ENCODE measurements at places on chromosomes 6 and 20.

- no peak for DNase-seq
Measured at GRCh38 chr6:137342607-137343190, 123.5 kb upstream of the IFNGR1 start.

DNA sequence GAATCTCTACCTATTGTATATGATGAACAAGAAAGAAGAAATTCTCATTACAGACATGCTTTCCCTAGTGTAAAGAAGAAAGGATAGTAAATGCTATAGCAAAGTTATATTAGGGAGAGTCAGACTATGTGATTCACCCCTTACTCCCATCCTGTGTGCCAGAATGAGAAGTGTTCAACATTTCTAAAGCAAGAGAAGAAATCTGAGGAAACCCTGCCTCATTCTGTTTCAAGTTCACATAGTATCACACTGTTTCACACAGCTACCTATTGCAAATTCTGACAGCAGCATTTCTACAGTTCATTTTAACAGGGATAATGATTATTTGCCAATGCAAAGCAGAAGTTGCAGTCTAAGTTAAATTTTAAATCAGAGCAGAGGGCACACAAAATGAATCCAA lies 267.2 kb upstream of the TCF21 start:
- DNase-seq = no peak

DNA sequence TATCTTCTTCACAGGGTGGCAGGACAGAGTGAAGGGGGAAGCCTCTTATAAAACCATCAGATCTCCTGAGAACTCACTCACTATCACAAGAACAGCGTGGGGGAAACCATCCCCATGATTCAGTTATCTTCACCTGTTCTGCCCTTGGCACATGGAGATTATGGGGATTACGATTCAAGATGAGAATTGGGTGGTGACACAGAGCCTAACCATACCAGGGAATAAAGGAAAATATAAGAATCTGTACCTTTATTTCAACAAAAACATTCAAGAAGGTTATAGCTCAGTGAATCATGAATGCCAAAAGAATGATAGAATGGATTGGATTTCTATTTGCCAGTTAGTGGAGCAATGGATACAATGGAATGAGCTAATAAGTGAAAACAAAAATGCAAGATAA lies 214.4 kb downstream of the PTPRK start:
- DNase-seq = no peak

- no peak for DNase-seq
Measured at GRCh38 chr6:49951926-49952325, 12.0 kb downstream of the DEFB114 start.

DNA sequence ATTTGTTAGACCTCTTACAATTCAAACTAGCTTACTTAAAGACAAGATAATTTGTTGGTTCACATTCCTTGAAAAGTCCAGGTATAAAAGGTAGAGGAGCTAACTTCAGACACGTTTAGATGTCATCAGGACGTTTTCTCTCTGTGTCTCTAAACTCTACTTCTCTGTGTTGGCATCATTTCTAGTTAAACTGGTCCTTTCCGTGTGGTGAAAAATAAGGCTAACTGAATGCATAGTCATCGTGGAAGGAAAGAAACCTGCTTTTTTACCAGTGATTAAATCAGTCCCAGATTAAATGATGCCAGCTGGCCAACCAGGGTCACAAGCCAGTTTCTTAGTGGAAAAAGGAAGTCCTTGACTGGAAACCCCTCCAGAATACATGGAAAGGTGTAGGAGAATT lies 168.4 kb upstream of the AHI1 start:
- no peak for DNase-seq

- peak; percentile 21 for DNase-seq
Measured at GRCh38 chr6:148460876-148461646, 118.4 kb downstream of the SASH1 start.

GRCh38 chr6:155645325-155645724 lies 189.7 kb upstream of the NOX3 start:
- DNase-seq = no peak

GRCh38 chr6:120918137-120918536 lies 416.1 kb downstream of the TBC1D32 start:
- DNase-seq = no peak

DNA sequence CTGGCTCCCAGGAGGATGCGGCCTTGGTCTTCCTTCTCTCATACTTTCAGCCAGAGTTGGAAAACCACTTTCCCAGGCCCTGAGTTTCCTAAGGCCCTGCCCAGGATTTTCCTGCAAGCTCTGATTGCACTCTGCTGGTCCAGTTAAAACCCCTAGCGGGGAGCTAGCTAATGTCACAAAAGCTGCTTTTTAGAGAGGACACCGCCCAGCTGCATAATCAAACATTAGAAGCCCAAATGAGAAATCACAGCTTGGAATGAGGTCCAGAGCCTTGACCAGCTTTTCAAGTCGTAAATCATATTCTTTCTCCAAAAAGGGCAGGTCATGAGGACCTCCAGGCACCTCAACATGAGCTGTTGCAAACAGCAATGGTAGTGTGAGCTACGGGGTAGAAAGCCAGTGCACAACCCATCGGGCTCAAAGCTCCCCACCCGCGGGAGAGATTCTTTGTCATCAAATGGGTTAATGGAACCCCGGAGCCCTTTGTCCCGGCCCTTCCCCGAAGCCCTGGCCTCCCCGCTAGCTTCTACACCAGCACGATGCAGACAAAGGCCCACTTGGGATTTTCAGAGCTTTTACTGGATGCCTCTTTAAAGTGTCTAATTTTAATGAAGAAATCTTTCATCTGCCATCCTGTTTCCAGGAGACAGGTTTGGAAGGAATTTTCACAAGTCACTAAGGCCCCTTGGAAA lies 134.0 kb downstream of the SCML4 start:
- DNase-seq = no peak

- DNase-seq = peak; percentile 28
Measured at GRCh38 chr6:64074981-64075380, 439.4 kb downstream of the PHF3 start.

- no peak for DNase-seq
Measured at GRCh38 chr6:30493643-30494250, 4.4 kb downstream of the HLA-E start.

DNA sequence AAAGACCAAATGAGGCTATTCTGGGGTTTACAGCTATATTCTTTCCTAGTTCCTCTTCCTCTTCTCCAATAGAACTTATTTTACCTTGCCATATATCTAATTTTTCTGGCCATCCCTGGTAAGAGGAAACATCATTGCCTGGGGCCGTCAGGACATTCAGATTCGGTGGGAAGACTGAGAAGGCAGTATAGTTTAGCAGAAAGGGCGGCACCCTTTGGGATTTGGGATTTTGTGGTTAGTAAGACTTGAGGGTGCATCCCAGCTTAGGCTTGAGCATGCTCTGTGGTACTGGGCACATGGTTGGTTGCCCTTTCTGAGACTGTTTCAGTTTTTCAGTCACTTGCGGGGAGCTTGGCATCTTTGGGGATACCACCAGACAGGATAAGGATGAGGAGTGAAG lies 21.1 kb downstream of the SCUBE3 start:
- no peak for DNase-seq

GRCh38 chr20:45589725-45590124 lies 10.6 kb upstream of the WFDC8 start:
- no peak for DNase-seq

GRCh38 chr6:44926556-44926955 lies 401.6 kb upstream of the RUNX2 start:
- DNase-seq = no peak

DNA sequence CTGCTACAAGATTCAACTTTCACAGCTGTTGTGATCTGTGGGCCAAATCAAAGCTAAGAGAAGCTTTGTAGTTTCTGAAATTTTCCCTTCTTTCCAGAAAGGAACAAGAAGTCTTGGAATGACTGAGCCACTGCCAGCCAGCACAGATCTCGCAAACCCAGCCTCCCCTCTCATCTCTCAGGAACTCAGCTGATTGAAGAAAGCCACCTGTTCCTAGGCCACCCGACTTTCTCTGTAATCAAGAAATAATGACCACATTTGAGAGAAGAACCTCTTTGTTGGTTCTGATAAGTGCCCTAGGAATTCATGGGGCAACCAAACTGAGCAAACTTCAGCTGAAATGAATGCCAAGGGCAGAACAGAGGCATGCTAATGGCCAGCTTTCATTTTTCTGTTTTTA lies 61.7 kb downstream of the HDGFL1 start:
- DNase-seq = no peak

DNA sequence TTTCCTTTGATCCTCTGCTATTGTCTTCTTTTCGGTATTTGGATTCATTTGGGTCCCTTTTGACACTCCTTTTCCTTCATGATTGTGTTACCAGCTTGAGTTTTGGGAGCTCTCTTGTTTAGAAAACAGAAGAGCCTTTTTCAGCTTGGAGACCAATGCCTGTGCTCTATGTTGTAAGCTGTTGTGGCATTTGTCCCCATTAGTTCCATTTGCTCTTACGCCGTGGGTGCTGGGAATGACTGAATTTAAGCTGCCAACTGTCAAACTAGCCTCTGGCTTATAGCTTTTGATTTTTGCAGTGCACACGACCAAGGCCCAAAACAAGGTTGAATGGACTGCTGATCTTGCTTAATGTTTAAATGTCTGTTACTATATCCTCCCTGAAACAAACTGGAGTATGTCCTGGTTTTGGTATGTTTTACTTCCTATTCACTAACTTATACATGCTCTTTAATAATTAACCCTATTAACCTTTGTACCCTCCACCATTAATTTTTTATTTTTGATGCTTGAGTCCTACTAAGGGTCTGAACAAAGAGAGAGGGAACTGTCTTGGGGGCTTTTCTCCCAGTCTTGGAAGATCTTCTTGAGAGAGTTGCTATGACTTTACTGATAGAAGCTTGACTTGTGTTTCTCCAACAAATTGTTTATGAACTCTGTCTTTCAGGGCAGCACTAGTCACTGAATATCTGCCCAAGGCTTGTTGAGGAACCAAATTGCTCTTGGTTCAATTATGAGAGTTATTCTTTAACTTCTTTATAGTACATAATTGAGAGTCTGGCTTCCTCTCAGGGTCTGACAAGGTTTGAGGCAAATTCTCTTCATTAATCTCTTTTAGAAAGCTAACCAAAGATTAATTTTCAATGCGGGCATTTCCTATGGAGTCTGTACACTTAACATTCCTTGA lies 100.3 kb upstream of the SIRPG start:
- no peak for DNase-seq

DNA sequence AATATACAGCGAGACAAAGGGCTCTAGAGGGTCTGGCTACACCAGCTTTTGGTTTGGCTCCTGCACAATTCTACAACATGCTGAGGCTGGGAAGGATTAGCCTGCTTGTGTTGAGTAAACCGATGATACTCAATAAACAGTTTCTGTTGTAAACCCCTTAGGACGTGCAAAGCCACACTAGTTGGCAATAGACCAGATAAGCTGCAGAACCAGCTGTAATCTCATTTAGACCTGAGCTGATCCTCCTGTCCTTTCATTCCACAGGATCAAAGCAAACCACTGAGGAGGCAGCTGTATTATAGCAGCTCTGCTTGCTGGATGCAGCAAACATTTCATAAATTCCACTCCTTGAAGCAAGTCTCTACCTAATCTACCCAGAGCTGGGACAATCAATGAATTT lies 79.7 kb downstream of the MMS22L start:
- DNase-seq = no peak

- no peak for DNase-seq
Measured at GRCh38 chr6:36570264-36570663, 23.0 kb upstream of the STK38 start.

- no peak for DNase-seq
Measured at GRCh38 chr20:23120936-23121750, 35.0 kb upstream of the CD93 start.

- no peak for DNase-seq
Measured at GRCh38 chr6:30555816-30556065, 548 bp downstream of the GNL1 start.

DNA sequence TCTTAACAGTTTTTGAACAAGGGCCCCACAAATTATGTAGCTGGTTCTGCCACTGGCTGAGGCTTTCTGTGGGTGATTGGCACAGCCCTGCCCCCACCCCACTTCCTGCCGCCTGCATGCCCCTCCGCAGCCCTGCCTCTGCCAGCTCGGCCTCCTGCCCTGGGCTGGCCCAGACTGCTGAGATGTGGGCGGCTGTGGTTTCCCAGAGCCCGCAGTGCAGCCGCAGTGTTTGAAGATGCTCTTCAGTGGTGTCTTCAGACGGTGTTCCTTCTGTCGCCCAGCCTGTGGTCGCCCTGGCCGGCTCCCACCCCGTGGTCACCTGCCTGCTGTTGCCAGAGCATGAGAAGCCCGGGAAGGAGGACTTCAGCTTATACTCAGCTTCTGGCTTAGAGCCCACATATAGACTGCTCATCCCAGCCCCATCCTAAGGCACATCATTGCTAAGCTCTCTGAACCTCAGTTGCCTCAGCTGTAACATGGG lies 154.3 kb downstream of the VEGFA start:
- no peak for DNase-seq

- DNase-seq = no peak
Measured at GRCh38 chr6:68196645-68197044, 438.4 kb upstream of the ADGRB3 start.

DNA sequence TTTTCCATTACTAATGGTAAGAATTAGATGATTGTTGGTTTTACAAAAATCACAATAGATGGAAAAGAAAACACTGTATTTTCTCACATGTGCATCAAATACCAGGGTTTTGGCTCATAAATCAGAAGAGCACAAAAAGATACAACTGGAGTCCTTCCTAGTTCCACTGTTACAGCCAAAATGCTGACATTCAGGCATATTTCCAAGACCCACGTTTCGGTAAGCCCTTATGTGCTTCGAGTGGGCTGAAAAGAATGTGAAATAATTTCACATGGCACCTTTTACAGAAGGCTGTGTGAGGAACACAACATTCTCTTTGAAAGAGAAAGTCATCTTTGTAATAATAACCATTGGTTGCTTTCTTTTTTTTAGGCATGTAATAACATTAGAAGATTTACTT lies 326.7 kb upstream of the FLRT3 start:
- DNase-seq = no peak

- DNase-seq = no peak
Measured at GRCh38 chr20:43832096-43832816, 82.4 kb upstream of the TOX2 start.

GRCh38 chr6:52389626-52390360 lies 27.8 kb downstream of the PAQR8 start:
- DNase-seq = no peak

GRCh38 chr6:34423254-34423653 lies 2.6 kb downstream of the RPS10 start:
- no peak for DNase-seq

GRCh38 chr20:64255361-64256281 lies at the start of gene PCMTD2:
PCMTD2 (plus strand) TSS chr20:64255748; CDS start chr20:64259966, 4,218 bp downstream.
- peak; percentile 94 for DNase-seq
